ENCODE measurements at places on chromosomes 1 and 21.

- no peak for DNase-seq
Observed at GRCh38 chr1:184890539-184890973, 83.8 kb downstream of the NIBAN1 start.

DNA sequence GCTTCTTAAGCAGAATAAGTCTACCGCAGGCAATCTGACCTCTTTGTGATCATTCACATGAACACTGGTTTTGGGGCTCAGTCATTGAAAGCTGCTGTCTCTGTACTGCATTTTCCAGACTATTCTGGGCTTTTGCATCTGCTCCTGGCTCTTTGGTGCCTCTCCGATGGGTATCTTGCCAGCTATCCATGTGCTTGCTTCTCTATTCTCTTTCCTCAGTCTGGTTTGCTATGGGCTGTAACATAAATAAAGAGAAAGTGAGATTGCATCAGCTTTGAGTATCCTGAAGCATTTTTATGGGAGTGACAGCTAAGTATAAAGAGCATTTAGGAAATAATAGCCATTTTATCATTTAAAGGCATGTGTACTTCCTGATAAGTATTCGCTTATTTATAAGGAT is 70.7 kb downstream of the C1orf21 start:
- no peak for DNase-seq

DNA sequence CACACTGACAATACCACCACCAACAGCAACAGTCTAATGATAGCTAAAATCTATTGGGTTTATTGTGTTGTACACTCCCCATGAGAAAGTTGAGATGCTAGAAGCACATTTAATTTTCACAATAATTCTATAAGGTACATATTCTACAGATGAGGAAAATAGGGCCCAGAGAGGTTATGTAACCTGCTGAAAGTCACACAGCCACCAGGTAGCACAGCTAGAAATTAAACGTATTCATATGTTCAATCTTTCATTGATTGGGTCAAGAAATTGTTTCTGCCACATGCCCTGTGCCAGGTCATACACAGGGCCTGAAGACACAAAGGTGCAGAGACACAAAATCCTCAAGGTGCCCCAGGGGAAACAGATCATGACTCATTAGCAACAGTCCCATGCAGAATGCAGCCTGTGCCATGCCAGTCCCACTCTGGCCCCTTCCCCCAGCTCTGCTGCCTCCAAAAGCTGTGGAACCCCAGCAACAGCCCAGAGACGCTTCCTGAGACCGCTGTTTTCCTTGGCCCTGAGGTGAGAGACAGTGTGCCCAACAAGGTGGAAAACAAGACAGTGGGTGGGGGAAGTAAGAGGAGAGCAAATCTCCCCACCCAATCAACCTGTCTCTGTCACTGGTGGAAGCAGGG is 32.1 kb downstream of the GJA4 start:
- DNase-seq, result no peak

- no peak for DNase-seq
Observed at GRCh38 chr1:68384321-68384813, 65.4 kb downstream of the RPE65 start.

DNA sequence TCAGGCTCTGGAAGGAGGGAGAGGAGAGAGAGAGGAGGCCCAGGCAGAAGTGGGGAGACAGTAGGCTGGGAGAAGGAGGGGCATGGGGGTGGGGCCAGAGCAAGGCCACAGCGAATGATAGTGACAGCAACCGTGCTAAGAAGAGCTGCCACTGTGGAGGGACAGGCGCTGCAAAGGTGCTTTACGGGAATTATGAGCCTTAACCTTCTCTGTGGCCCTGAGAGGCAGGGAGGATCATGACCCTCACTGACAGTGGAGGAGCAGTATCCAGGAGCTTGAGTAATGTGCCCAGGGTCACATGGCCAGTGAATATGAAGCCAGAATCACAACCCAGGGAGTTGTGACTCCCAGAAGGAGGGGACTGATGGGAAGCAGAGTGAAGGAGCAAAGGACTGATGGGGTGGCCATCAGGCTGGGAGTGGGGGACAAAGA is 53.4 kb upstream of the RPL11 start:
- DNase-seq, result no peak

GRCh38 chr1:209900734-209901133 is 37.3 kb upstream of the SYT14 start:
- no peak for DNase-seq

- DNase-seq, result no peak
Observed at GRCh38 chr1:109923131-109923945, 12.7 kb downstream of the CSF1 start.

DNA sequence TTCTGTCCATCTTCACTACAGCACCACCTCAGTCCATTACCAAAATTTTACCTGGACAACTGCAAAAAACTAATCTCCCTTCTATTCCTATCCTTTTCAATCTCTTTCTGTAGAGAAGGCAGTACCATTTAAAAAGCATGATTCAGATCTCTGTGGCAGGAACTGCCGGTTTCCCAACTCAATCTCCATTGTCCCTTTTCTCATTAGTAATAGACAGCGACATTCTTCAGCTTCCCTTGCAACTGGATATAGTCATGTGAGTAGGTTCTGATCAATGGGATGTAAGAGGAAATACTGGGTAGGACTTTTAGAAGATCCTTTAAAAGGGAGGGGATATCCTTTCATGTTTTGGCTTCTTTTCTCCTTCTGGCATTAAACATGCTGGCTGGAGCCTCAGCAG is 74.9 kb downstream of the ADCY10 start:
- DNase-seq, result no peak

- DNase-seq, result no peak
Observed at GRCh38 chr1:211415700-211416099, 76.3 kb downstream of the RD3 start.

GRCh38 chr1:18118078-18118477 is 10.5 kb downstream of the IGSF21 start:
- no peak for DNase-seq

DNA sequence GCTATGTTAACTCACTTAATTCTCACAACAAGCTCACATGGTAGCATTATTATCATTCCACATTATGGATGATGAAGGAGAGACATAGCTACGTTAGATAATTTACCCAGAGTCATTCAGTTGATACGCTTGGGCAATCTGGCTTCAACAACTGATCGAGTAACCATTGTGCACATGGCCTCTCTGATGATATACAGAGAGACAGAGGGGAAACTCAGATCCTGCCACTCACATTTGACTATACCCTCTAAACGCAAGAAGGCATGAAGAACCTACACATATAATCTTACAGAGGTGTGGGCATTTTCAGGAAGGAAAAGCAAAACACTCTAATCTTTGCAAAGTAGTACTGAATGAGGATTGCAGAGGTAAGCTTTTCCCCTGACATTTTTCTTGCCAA is 360.1 kb downstream of the BARHL2 start:
- DNase-seq, result no peak

DNA sequence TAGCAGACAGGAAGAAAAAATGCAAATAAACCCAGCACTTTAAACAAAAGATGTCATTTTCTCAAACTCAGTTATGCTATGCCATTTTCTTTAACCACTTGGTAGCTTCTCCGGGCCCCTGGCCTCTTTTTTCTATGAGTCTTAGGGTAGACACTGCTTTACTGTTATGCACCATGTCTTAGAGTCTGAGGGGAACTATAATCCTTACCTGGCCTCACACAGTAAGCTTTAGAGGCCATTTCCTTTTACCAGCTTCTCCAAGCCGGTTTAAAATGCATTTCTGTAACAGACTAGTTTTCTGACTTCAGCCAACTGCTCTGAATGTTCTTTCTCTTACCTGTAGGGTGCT is 73.7 kb upstream of the EDEM3 start:
- no peak for DNase-seq

DNA sequence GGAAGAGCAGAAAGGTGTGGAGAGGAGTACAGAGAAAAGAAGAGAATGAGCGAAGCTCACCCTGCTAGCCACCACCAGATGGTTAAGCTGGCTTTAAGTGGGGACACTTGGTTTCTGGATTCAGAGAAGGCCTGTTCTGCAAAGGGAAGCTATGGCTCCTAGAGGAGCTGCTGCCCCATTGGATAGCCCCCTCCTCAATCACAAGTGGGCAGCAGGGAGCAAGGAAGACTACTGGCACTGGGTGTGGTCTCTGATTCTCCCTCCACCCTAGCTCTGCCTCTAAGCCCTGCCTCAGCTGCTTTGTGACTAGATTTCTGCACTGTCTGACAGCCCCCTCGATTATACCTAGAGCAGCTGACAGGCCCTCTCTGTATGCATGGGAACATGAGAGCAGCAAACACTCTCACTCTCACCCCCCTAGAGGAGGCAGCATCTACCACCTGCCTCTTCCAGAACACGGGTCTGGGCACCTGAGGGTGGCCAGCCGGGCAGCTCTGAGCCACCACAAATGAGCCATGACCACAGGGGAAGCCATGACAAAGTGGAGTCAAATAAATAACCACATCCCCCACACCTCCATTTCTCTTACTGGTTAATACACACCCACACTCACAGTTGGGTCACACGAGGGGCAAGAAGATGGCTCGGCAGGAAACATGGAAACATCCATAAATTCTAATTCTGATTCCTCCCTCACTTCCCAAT is 13.6 kb downstream of the PLEKHA6 start:
- peak; percentile 98 for DNase-seq

- no peak for DNase-seq
Observed at GRCh38 chr1:39922251-39922688, 20.6 kb upstream of the MYCL start.

- DNase-seq, result no peak
Observed at GRCh38 chr1:26364956-26365355, 7.6 kb downstream of the ZNF683 start.

GRCh38 chr21:45571641-45572040 is 29.4 kb upstream of the SLC19A1 start:
- DNase-seq, result no peak

- DNase-seq, result no peak
Observed at GRCh38 chr1:87942165-87942564, 613.5 kb downstream of the LMO4 start.

DNA sequence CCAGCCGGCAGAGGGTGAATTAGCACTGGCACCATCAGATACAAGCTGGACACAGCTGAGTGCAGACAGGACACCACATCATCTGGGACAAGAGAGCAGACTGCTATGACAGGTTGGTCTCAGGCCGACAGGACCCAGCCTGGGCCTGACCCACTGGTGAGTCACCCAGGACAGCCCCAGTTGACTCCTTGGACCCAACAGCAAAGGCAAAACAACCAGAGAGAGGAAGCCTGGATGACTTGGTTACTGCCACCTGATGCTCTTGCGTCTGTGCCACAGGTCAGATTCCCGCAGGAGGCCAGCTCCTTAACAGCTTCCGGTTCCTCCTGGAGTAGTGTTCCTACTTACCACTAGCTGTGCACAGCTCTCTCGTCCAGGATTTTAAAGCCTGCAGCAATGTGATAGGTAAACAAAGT is 18.5 kb downstream of the CCN1 start:
- DNase-seq, result no peak

DNA sequence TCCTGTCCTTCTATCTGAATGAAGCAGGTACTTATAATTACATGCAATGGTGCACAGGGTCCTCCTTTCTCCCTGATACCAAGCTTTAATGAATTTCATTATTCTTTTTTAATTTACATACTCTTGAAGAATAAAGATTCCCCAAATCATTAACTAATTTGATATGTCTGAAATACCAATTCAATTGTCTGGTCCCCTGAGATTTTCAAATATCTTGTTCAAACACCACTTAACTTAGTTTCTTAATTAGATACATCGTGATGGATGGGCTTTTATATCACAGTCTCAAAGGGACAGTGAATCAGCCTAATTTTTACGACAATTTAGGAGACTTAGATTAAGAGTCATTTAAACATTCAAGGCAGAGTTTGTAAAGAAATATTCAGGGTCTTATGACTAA is 1054.6 kb downstream of the PLA2G4A start:
- no peak for DNase-seq

DNA sequence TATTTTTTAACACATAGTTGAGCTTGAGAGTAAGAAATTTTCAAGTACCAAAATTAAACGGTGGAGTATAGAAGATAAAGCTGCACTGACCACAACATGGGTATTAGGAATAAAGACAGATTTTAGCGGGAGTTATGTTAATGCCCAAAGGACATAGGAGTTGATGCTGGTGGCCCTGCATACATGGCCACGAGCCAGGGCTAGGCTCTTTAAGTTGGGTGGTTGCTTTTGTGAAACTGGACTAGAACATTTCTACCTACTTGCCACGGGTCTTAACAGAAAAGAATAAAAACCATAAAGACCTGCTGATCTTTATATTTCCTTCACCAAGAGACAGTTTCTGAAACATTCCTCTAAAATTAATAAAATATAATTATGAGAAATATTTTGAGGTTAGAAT is 14.9 kb downstream of the EDEM3 start:
- no peak for DNase-seq

- peak; percentile 13 for DNase-seq
Observed at GRCh38 chr1:240732390-240732789, 120.4 kb upstream of the GREM2 start.

- DNase-seq, result no peak
Observed at GRCh38 chr21:45300786-45301520, 13.3 kb upstream of the POFUT2 start.

DNA sequence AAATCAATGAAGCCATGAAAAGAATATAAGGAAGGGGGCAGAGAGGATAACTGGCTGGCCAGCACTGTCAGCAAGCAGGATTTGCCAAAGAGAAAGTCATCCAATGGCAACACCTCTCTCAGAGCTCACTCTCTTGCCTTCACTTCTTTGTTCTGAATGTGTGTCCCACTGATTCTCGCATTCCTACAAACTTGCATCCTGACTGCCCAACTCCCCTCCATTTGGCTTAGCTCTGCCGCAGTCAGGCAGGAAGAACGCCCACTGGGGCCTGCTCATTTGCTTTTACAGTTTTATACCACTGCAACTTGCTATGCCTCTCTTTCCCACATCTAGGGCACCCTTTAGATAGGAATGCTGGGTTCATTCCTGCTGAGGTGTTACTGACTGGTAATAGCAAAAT is 364.2 kb upstream of the ST6GALNAC5 start:
- no peak for DNase-seq

DNA sequence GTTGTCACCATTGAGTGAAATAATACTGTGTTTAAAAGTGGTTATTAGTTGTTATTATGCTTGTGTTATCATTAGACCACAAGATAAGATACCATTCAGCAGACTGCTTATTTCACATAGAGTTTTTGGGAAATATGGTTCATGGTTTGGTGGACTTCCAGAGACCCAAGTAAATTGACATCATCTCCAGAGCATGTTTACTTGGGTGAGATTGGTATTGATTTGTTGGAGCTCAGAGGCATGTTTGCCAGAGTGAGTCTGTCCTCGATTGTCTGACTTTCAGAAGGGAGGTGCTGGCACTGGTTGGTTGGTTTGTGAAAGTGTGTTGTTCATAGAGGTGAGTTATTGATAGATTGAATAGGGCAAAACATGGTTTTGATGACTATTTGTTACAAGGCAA is 291.4 kb downstream of the TGFB2 start:
- no peak for DNase-seq

GRCh38 chr1:3899754-3900149 is 320 bp downstream of the C1orf174 start:
- DNase-seq, result no peak

DNA sequence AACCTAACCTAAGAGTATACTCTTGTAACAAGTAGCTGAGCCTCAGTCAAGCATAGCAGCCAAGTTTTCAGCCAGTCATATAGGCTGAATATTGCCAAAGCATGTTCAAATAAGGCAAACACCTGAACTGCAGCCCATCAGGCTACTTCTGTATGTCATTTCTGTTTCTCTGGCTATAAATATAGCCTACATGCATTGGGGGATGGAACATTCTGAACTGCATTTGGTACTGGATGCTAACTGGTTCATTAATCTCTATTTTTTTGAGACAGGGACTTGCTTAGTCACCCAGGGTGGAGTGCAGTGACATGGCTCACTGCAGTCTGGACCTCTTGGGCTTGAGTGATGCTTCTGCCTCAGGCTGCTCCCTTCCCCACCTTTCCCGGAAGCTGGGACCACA is 37.3 kb downstream of the MAST2 start:
- no peak for DNase-seq

GRCh38 chr21:41102281-41102680 is 65.7 kb upstream of the BACE2 start:
- no peak for DNase-seq
